Substantia nigra (tissue), 51 donors: ENCODE measurements at places on chromosomes 7 and 10.

DNA sequence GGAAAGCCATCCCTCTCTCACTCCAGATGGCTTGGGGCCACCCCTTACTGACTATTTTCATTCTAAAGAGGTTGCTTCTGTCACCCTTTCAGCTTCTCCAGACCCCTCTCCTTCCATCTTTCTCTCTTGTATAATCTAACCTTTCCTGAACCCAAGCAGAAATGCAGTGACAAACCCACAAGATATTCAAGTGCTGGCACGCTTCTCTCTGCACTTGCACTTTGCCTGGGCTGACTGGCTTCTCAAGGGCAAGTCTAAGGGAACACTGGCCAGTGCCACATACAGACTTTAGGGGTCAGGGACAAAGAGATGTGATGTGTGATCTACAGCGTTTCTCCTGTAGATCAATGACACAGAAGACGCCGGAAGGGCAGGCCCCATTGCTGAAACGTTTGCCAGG, 150.4 kb upstream of the LANCL2 start:
- DNase-seq = no peak

DNA sequence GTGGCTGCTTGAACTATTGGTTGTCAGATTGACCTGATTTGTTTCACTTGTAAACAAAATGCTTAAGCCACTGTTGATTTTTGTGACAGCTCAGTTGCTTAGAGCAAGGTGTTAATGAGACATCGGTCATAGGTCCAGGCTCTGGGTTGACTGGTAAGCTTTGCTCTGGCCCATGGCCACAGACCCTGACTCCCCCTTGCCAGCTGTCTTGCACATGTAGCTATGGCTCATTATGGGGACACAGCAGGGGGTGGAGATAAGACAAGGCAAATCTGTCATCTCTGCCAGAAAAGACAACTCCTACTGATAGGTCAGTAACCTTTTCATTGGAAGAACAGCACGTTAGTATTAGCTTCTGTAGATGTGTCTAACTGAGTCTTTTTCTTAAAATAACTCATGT, 95.3 kb downstream of the KAT6B start:
- DNase-seq = no peak

GRCh38 chr7:81469869-81470723, 299.8 kb downstream of the HGF start:
- DNase-seq = peak; percentile 60

DNA sequence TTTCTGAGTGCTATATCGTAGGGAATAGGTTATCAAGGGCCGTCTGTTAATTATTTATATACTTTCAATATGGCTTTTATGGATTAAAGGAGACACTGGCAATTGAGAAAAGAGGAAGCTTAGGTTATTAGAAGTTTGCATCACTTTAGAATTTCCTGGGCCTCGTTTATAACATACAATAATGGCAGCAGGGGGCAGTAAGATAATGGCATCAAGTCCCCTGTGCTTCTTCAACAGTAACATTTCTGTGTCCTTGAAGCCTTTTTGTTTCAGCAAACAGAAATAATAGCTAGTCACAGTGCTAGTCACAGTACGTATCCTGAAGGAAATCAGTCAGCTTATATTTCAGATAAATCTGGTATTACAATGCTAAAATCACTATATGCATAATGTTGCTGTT, 41.9 kb downstream of the SPAM1 start:
- DNase-seq = peak; percentile 7
